ENCODE measurements at places on chromosomes 1 and 21.

DNA sequence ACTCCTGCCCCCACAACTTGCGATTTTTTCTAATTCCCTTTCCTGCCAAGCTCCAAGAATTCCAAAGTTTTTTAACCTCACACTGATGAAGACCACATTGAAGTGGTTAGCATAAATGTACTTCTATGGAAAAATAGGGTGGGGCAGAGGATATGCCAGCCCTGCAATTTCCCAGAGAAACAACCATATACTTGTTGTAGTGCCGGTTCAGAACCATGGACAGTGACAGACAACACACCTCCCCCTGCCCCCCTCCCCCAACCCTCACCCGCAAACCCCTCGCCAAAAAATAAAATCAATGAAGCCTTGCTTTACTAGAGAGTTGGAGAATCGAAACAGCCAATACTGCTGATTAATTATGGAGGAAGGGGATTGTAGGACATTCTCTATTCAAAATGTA lies 109.5 kb upstream of the GRIK3 start:
- no peak for DNase-seq

- peak; percentile 13 for DNase-seq
Observed at GRCh38 chr1:22889213-22889827, 83.3 kb downstream of the LACTBL1 start.

- DNase-seq = no peak
Observed at GRCh38 chr21:29238967-29239290, 59.8 kb upstream of the BACH1 start.

DNA sequence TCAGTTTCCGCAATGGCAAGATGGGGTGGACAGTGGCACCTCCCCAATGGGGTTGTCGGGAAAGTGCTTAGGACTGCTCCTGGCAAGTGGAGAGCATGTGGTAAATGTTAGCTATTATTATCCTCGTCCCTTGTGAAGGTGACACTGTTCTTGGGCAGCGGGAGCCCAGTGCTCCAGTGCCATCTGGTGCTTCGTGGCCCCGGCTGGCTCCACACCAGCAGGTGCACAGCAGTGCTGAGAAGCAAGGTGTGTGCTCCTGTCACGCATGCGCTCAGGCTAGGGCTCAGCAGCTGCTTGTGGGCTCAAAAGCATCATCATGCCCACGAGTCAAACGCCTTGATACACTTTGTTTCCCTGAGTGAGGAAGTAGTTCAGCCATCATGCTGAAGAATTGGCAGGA lies 24.9 kb upstream of the KCNC4 start:
- DNase-seq = no peak

DNA sequence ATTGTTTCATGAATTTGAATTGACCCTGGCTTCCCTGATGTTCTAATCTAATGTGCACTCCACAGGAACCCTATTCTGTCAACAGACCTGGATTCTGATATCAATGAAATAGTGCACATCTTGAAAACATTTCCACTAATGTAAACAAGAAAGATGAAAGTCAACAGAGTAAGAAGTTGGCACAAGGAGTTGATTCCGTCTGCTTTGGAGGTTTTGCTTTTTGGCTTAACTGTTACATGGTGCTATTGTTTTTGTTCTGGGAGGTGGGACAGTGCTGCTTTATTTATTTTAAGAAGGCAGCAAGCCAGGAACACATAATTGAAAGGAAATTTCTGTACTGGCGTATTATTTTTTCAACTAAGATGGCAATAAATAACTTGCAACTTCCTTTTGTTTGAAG lies 73.3 kb downstream of the LEPR start:
- no peak for DNase-seq

- peak; percentile 63 for DNase-seq
Observed at GRCh38 chr21:31731056-31731856, 662 bp downstream of the SCAF4 start.

GRCh38 chr1:221712198-221712684 lies 29.6 kb downstream of the DUSP10 start:
- peak; percentile 51 for DNase-seq

- DNase-seq = no peak
Observed at GRCh38 chr1:23732363-23733224, 10.7 kb upstream of the ELOA start.

DNA sequence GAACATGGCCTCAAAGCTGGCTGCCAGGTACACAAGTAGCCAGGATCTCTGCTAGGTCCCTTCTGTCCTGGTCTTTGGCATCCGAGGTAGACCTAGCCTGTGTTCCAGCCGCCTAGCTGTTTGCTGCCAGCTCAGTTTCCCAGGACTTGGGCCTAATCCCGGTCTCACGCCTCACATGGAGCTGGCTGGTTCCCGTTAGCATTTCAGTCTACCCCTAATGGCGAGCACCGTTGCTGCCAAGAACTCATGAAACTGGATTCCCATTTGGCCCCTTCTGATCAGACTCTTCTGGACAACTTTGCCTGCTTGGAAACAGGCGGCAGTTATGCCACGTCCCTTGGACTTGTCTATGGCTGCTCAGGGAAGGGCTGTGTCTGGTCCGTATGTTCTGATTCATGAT lies 26.2 kb upstream of the HHAT start:
- DNase-seq = no peak

GRCh38 chr21:45034556-45035476 lies 39.6 kb upstream of the ADARB1 start:
- DNase-seq = no peak

DNA sequence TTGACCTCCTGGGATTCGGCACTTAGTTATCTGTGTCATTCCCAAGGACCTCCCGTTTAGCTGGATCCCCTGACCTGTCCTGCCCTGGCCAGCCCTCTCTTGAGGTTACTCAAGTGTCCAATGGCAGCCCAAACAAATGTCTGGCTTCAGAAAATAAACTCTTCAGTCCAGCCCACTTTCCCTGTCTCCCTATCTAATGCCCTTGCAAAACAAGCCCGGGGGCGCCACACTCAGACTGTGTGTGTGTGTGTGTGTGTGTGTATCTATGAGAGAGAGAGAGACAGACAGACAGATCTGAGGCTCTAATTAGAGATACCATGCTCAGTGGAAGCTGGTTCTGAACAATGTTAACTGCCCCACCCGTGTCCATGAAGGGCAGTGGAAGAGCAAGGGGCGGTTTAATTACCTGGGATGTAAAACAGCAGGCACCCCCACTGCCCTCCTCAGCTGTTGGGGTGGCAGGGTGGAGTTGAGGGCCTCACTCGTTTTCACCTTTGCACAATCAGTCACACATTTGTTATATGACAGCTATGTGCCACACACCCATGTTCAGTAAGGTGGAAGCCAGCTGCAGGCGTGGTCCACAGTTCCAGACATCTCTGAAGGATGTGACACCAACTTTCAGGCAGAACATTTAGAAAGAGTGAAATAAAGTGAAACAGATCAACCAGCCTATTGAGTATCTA lies 57.4 kb downstream of the B3GALT5 start:
- DNase-seq = no peak

DNA sequence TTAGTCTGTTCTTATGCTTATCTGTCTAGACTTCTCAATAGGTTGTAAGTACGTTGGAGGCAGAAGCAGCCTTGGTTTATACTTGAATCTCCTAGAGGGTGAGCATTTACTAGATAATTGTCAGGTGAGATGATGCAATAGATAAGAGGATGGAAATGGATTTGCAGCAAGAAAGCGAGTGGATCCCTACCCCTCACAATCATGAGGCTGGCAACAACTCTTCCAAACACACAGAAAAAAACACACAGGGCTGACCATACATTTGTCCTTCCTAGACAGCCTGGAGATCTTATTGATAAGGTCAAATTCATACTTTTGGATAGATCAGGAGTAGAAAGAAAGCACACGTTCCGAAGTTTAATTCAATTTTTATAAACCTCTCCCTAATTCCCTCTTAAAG lies 481.4 kb upstream of the CAMK1G start:
- DNase-seq = no peak

DNA sequence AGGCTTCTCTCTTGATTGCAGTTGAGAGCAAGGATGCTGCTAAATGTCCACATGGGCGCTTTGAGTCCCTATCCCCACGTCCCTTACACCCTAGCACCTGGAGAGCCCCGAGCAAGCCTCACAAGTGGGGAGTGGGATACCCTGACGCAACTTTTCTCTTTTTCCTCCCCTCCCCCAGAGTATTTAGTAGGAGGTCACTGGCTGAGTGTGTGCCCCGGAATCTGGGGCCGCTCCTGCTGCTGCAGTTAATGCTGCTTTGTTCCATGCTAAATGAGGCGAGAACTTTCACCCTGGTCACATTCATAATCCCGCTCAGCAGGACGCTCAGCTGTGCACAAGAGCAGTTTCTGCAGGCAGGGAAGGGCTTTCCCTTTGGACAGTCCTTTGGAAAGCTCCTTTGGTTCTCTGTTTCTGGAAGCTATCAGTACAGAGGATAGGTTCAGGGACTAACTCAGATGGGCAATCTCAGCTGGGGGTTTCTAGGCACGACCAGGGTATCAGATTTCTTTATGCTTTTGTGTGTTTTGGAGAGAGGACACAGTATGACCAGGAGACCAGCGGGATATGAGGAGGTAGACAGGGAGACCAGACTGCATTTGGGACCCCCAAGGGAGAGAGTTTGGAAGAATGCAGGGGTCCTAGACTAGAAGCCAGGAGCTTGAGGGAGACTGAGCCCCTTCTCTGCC lies 75.9 kb downstream of the NOS1AP start:
- DNase-seq = no peak

DNA sequence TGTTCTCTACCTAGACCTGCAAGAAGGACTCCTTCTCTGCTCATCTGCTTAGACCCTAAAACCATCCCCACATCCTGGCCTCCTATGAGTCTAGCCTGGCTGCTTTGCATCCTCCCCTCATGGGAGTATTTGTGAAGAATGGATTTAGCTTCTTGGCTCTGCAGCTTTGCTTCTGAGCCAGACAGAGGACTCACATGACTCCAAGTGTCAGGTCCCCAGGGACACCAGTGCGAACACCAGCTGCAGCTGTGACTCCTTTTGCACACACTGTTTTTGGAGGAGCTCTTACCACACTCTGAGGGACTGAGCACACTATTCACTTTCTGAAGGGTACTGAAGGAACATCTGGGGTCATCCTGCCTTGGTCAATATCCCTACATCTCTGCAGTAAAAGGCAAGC lies 131.8 kb upstream of the SGIP1 start:
- DNase-seq = no peak

DNA sequence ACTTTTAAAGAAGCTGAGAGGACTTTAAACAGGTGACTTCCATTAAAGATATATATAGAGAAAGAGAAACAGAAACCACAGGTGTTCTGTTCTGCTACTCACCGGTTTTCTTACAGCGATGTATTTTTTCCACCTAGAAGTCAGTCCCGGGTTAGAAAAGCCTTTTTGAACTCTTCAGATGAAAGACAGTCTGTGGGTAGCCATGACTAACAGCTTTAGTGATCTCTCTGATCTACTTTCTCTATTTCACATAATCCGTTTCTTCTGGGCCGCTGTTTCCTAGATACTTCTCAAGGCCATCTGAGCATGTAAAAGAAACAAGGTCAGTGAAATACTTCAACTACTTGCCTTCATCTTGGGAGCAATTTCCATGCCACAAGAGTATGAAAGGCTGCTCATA lies 25.1 kb downstream of the WDR64 start:
- DNase-seq = no peak

DNA sequence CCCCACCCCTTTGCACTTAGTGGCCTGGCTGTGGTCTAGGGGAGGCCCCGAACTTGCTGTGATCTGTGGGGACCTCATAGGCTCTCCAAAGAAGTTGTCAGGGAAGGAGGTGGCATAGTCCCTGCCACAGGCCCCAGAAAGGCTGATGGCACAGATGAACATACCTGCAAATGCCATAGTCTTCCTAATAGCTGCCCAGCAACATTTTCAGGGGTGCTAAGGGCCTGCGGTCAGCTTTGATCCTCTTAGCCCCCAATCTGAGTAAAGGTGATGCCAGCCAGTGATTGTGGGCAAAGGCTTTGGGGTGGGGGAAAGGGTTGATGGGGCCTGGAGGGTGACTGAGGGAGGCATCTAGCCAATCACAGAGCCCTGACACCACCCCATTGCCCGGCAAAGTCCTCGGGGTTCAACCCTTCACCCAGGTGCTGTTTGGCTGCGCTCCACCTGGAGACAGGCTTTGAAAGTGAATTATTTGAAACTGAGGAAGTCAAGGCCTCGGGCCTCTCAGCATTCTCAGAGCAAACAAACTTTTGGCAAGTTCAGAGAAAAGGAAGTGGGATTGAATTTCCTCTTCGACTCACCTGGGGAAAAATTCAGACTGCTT lies 35.8 kb downstream of the PAX7 start:
- DNase-seq = no peak

- DNase-seq = no peak
Observed at GRCh38 chr1:228151180-228151925, 1.6 kb downstream of the GJC2 start.

GRCh38 chr1:27551170-27551952 lies 52.6 kb downstream of the AHDC1 start:
- DNase-seq = no peak

- no peak for DNase-seq
Observed at GRCh38 chr1:5913078-5913845, 79.0 kb downstream of the NPHP4 start.

- DNase-seq = no peak
Observed at GRCh38 chr1:63041660-63042059, 257.7 kb downstream of the ATG4C start.

DNA sequence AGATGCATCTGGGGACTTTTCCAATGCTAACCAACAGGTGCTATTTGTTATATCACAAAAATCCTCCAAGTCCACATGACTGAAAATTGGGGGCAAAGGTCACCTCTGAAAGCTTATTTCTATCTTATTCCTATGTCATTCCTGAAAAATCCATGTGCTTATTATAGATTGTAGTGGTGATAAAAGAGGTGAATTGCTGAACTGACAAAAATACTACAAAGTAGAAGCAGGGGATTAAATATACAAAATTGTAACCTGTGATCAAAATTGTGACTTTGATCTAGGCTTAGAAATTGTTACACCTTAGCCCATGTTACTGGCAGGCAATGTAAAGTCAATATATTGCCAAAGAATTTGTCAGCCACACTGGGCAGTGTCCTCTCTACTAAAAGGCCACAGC lies 62.3 kb downstream of the IER5 start:
- no peak for DNase-seq

- no peak for DNase-seq
Observed at GRCh38 chr1:2061065-2061778, 11.0 kb downstream of the PRKCZ start.

- DNase-seq = no peak
Observed at GRCh38 chr21:35219291-35219690, 170.2 kb upstream of the RUNX1 start.

DNA sequence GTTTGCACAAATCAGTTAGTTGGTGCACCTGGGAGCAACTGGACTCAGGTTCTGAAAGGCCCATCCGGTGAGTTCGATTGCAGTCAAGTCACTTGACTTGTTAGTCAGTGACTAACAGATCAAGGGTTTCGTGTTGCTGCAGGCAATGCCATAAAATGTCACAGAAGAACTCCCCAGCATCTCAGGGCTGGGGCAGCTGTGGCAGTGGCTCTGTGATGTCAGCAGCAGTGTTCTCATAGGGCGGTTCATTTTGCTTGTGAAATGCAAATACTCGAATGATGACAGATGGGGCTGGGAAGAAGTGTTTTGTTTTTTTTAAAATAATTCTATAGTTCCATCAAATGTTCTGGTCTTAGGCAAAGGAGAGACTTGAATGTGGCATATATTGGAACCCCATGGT lies 287.8 kb downstream of the LMX1A start:
- no peak for DNase-seq

Measured in activated CD4-positive, alpha-beta memory T cell treated with anti-CD3 and anti-CD28 coated beads for 36 hours (primary cell).